ENCODE measurements at places on chromosomes 3 and 15.

DNA sequence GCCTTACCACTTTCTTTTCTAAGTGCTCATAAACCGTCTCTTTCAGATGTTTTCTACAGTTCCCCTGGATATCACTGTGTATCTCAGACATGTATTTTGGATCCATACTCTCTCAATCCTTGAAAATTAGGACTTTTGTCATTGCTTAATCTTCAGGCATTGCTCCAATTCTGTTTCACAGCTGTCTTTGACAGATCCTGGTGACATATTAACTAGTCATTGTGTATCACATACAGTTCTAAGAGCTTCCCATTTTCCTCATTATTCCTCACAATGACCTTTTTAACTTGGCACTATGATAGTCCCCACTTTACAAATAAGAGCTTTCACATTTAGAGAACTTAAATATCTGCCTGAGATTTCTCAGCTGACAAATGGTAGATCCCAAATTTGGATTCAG lies 151.7 kb downstream of the CLSTN2 start:
- no peak for DNase-seq

DNA sequence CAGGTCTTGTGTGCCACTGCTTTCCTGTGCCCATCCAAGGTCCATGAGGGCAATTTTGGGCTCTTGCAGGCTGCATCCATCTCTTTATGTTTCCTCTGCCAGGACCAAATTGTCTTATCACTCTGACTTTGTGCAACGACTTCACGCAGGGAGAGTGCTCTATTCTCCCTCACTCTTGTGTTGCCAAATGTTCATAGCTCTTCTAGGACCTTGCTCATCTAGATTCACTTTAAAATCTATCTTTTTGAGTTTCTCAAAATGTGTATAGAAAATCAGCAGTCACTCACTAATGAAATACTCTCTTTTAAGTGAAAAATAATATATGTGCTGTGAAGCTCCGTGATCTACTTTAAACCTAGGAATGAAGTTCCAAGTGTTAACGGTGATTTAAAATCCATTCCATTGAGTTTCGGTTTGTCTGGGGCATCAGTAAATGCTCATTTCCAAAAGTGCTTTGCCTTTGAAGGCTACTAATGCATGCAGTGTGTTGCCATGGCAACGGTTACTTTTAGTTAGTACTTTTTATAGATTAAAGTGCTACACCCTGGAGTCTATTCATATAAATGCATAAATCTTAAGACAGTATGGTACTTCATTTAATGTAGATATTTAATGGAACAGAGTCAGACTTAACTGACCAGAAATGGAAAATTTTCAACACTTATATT lies 46.6 kb upstream of the GOLGA8J start:
- DNase-seq = no peak

DNA sequence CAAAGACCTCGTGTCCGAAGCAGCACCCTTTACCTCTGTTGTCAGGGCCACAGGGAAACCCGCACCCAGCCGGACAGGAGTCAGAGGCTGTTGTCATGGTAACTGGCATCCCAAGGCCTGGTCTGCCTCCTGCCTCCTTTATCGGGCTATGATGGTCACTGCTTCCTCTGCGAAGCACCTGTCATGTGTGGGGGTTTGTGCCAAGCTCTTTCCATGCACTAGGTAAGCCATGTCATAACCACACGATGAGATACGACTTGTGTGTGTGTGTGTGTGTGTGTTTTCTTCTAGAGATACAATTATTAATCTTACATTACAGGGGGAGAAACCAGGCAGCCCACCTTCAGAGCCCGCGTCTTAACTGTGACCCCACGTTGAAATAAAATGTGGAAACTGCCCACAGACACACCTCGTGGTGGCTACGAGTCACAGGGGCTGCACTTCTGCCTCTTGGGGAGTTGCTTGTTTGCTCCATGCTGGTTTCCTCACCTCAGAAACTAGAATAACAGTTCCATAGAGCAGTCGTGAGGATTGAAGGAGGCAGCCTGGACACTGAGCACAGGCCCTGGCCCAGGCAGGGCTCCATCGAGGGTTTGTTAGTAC lies 18.0 kb downstream of the ZDHHC19 start:
- DNase-seq = no peak

GRCh38 chr3:196740481-196741248 lies 1.0 kb downstream of the PAK2 start:
- no peak for DNase-seq

GRCh38 chr3:87145553-87145952 lies 81.6 kb upstream of the CHMP2B start:
- no peak for DNase-seq

DNA sequence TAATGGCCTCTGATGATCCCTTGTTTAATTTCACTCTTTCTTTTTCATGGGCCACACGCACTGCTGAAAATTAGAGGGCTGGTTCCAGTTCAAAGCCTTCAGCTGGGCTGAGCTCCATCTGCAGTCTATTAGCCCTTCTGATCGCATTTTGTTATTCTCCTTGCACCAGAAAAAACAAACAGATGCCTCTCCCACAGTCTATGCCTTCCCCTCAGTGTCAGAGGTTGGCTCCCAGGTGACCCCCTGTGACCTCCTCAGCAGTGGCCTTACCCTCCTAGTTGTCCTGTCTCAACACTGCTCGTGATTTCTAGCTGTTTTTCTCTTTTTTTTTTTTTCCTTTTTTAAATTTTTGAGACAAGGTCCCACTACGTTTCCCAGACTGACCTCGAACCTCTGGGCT lies 77.1 kb upstream of the PRTG start:
- DNase-seq = no peak

GRCh38 chr3:55629432-55629831 lies 142.3 kb upstream of the WNT5A start:
- no peak for DNase-seq

- DNase-seq = no peak
Observed at GRCh38 chr3:18812316-18812715, 336.0 kb upstream of the KCNH8 start.

- peak; percentile 72 for DNase-seq
Observed at GRCh38 chr15:48393645-48394506, 62.6 kb downstream of the DUT start.

- no peak for DNase-seq
Observed at GRCh38 chr15:80317389-80318182, 65.6 kb upstream of the CTXND1 start.

DNA sequence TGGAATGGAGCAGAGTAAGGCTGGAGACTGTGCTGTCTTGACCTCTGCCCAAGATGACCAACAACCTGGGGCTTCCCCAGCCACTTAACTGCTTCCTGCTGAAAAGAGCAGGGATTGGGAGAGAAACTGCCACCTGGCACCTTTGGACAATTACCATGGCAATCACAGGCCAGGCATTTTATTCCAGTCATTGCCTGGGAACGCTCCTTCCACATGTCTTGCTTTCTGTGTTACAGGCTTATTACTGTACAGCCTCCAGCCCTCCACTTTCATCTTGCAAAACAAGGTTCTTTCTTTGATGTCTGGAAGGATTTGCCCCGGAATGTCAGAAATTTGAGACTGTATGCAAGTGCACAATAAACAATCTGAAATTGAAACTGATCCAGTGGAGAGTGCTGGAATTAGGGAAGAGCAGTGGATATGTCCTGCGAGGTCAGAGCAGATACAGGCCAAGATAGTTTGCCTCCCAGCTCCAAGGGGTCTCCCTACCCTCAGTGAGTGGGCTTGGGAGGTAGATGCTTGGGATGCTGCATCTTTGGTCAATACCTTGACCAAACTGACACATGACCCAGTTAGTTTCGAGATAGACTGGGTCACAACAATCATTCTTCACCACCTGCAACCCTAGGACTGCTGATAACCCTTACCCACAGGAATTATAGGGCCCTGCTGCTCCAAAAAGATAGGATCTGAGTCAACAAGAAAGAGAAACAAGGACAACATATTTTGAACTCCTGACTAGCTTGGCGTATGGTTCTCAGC lies 2.7 kb downstream of the PPP1R14D start:
- DNase-seq = no peak

- no peak for DNase-seq
Observed at GRCh38 chr3:10093678-10094077, 14.4 kb downstream of the FANCD2OS start.

- DNase-seq = no peak
Observed at GRCh38 chr15:55587321-55588069, 650 bp downstream of the PYGO1 start.

DNA sequence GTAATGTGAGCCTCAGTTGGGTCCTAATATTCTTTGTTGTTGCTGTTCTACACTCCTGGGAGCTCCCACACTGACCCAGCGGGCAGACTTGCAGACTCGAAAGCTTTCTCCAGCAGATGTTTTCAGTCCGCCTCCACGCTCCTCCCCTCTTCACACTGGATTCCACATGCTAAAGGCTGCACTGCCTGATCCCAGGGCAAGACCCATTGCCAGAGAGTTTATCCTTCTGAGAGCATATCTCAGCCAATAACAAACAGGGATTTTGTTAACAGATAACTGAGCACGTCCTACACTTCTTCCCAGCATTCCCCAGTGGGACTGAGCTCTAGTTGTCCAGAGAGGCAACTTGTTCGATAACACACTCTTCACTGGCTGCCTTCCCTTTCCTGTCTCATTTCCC lies 8.0 kb upstream of the COL6A6 start:
- no peak for DNase-seq

- no peak for DNase-seq
Observed at GRCh38 chr3:141122455-141123030, 71.4 kb downstream of the SPSB4 start.

DNA sequence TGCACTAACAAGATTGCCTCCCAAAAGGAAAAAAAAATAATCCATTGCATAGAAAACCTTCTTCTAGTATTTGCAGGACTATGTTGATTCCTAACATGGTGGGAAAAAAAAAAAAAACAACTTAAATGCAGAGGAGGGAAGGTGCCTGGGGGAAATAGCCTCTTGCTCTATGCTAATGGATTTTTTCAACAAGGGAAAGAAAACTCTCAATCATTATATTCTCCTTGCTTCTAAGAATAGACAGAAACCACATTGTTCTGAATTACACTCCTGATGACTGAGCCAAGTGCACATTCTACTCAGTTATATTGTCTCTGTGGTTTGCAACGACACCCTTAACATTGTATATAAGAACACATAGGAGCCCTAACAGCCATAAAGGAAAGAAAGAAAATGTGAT lies 760.2 kb downstream of the NAALADL2 start:
- DNase-seq = no peak

GRCh38 chr3:99859825-99860224 lies 42.2 kb downstream of the CMSS1 start:
- no peak for DNase-seq

DNA sequence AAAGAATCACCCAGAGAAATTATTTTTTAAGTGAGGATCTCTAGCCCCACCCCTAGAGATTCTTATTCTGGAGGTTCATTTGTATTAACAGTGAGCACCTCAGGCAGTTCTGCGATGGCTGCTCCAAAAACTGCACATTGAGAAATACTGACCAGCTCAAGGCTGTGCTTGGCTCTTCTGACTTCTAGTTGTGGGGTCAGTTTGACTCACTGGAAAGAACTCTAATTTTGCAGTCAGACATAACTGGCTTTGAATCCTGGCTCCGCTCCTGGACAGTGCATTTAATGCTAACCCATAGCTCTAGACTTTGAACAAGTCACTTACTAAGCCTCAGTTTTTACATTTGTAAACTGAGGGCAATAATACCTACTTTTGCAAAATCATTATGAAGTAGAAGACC lies 123.6 kb upstream of the SKOR1 start:
- DNase-seq = no peak

- no peak for DNase-seq
Observed at GRCh38 chr3:17047162-17047561, 162.4 kb downstream of the PLCL2 start.

DNA sequence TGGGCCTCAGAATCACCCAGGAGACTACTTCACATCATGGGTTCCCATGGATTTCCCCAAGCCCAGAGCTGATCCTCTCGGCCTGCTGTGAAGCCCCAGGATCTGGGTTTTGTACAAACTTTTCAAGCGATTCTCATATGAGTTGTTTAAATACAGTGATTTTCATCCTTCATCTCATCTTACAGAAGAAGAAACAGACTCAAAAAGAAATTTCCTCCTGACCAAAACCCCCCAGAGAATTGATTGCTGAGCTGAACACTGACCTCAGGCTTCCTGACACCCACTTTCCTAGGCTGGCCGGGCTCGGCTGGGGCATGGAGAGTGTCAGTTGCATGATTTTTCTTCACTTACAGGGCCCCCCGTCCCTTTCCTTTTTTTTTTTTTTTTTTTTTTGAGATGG lies 60.3 kb downstream of the BDH1 start:
- no peak for DNase-seq

DNA sequence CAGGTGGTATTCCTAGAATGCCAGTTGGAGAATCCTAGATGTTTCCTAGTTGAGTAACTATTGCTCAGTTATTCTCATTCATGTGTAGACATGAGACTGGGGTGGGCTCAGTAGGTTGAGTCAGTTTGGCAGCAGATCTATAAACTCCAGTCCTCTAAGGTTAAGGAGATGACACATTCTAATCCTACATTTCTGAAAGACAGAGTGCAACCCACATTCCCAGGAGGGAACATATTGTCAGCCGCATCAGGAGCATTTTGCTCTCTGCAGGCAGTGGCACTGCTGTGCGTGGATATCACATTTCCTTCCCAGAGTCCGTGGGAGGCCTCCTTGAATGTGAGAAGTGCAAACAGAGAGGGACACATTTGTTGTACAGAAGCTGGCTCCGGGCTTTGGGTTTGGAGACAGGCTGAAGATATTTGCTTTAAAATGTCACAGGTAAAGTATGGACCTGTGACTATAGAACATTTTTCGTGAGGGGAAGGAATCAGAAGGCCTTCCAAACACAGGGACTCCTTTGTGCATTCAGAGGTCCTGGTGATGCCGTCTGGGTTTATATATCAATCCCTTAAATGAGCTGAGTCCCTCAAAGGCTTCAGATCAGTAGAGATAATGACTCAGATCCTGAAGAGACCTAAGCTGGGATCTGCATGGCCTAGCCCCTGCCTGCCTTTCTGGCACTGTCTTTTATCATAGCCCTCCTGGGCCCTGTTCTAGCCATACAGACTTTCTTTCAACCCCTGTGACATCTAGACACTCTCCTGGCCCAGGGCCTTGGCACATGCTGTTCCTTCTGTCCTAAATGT lies 156.5 kb downstream of the CADPS start:
- DNase-seq = no peak

DNA sequence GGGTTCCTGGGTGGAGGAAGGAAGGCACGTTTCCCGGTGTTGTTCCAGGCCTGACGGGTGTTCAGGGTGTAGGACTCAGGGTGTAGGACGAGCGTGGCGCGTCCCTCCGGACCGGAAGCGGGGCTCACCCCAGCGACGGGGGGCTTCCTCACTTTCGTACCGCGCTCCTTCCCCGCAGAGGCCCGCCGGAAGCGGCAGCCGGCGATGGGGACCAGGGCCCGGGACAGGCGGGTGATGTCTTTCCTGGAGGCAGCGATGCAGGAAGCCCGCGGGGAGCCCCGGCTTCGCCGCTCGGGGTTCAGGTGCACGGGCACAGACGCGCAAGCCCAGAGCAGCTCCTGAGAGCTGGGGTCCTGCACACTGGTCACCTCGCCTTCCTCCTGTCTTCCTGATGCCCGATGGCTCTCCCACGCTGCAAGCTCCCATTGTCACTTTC lies 13.4 kb downstream of the FOXL2NB start:
- no peak for DNase-seq

DNA sequence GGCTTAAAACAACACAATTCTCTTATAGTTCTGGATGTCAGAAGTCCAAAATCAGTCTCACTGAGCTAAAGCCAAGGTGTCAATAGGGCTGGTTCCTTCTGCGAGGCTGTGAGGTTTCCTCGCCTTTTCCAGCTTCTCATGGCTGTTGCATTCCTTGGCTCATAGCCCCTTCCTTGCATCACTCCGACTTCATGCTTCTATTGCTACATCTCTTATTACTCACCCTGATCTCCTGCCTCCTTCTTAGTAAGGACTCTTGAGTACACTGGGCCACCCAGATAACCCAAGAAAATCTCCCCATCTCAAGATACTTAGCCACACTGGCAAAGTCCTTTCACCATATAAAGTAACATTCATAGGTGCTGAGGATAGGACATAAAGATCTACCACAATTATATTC lies 193.9 kb downstream of the ADAMTS17 start:
- DNase-seq = no peak
